ENCODE measurements at places on chromosomes 1 and 21.

DNA sequence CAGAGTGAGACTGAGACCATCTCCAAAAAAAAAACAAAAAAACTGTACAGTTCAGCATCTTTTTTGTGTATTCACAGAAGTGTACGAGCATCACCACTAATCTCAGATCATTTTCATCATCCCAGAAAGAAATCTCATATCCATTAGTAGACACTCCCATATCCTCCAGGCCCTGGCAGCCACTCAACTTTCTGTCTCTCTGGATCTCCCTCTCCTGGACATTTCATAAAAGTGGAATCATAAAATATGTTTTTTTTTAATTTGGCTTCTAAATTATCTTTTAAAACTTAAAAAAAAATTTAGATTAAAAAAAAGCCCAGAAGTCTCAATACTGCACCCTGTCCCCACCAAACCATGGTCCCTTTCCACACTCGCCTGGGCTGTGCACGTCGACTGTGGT lies 22.1 kb downstream of the RIPPLY3 start:
- no peak for DNase-seq

DNA sequence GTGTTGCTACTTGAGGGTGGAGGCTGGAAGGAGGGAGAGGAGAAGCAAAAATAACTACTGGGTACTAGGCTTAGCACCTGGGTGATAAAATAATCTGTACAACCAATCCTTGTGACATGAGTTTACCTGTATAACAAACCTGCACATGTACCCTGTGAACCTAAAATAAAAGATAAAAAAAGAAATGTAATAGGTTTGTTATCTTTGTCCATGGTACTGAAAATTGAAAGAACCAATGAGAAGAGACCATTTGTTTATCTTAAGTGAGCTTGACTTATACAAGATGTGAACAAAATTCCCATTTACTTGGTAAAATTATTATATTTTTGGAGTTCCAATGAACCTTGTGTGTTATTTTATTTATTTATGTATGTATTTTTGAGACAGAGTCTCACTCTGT lies 11.1 kb upstream of the USP25 start:
- DNase-seq, result no peak

- DNase-seq, result no peak
These were observed 25.2 kb upstream of the OR10J4 start for GRCh38 chr1:159406821-159407220.

DNA sequence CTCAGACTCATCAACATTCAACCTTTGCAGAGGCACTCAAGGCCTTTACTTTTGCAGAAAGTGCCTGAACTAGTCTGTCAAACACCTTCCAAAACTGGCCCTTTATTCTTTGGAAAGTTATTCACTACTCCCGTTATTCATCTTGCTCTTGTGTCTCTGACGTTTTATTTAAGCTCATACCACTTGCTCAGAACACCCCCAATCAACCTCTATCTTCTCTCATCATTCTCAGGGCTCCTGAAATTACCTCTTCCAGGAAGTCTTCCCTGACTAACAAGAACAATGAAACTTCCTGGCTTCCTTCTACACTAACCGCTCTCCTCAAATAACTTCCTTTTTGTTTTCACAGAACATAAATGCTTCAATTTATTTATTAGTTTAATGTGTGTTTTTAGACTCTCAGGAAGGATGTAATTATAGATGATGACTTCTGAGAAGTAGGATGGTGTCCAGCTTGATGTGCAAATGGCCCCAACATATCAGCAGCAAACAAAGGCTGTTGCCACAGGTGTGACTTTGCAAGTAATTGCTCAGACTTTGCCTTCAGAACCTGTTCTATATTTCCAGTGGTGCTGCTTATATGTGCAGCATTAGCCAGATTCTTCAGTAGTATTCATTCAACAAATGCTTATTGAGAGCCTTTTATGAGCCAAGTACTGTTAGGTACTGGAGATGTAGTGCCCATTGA lies 22.8 kb upstream of the BATF3 start:
- no peak for DNase-seq

GRCh38 chr21:44893278-44893556 lies 19.7 kb upstream of the PTTG1IP start:
- DNase-seq, result no peak

DNA sequence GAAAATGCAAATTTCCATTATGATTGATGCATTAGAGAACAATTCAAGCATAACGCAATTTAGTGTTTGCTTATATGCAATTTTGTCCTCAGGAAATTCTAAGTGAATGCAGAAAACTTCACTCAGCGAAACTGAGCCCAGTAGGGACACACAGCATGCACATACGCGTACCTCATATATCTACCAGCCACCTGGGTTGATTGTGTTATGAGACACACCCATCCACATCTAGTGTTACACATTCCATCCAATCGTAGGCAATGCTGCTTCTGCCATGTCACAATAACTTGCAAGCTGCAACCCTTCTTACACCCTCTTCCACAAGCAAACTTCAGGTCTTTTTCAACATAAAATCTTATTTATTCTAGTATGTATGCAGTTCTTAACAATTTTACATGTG lies 312.9 kb downstream of the HHAT start:
- DNase-seq, result no peak

GRCh38 chr21:24424776-24425175 lies 1182.5 kb downstream of the MRPL39 start:
- no peak for DNase-seq

- DNase-seq, result peak; percentile 58
These were observed 19.7 kb downstream of the CDK18 start for GRCh38 chr1:205523891-205524793.

DNA sequence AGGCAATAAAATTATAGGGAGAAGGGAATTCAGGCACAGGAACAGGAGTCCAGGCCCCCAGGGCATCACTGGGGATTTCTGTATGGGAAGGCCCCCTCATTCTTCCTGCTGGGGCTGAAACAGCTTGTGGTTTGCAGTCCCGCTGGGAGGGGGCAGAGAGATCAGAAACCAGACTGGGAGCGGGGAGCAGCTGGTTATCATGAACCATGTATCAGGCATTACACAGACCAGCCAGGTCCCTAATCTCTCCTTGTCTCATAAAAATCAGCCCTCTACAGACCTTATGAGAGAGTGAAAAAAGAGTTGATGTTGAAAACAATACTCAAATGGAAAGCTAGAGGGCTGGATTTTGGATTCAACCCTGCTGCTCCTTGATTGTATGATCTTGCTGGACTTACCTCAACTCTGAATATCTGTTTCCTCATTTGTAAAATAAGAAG lies 93.4 kb upstream of the F3 start:
- DNase-seq, result no peak

- no peak for DNase-seq
These were observed 5.9 kb downstream of the ATAD3C start for GRCh38 chr1:1455366-1455884.

DNA sequence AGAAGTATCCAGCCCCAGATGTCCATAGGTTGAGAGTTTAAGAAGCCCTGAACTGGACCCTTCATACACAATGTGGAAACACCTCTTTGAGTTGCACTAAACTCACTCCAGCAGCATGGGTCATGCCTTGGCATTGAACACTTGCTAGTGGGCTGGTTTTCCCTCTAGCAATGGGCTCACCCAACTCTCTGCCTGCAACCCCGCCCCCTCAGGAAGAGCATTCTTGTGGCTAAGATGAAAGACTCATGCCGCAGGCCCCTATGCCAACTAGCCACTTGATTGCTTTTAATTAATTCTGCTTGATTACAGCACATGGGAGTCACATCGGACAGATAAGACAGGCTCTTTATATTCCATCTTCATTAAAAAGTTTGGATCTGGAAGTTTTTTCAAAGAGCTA lies 136.5 kb upstream of the GJB5 start:
- no peak for DNase-seq

GRCh38 chr1:61602663-61603062 lies 122.3 kb downstream of the TM2D1 start:
- no peak for DNase-seq

DNA sequence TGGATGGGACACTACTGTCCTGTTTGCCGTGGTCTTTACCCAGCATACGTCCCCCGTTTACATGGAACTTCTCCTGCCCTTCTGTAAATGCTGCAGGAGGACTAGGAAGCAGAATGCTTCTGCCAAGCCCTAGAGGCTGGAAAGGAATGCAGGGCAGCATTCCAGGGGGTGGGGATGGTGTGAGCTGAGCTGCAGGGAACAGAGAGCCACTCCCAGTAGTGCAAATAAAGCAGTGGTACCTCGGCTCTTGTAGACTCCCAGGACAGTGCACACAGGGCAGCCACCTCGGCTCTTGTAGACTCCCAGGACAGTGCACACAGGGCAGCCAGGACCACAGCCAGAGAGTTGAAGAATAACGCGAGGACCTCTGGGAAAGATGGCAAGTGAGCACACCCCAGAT lies 35.4 kb downstream of the PTPRU start:
- no peak for DNase-seq

DNA sequence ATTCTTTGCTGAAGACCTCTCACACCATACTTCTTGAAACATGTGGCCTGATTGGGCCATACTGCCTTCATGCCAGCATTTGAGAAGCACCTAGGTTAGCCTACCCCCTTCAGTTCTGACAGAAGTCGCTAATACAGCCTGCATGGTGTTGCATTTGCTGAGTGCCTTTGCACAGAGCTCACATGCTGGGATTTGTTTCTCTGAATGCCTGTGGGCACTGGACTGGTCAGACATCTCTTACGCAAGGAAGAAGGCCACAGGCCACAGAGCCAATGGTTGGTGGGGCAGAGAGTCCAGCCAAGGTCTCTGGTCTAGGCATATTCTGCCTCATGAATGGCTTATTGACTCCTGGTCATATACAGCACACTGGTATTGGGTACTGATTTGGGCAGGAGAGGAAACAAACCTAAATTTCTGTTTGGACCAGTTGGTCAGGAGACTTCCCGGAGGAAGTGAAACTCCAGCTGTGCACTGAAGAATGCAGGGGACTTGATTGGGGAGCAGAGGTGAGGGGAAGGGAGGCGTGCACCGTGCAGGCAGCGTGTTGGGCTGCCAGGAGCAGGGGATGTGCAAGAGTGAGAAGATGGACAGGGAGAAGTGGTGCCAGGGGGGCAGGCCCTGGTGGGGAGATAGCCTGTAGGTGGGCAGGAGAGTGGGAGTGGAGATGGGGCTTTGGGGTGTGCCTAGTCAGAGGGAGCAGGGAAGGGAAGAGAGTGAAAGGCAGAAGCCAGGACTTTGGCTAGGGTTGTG lies 18.1 kb downstream of the URB2 start:
- no peak for DNase-seq

DNA sequence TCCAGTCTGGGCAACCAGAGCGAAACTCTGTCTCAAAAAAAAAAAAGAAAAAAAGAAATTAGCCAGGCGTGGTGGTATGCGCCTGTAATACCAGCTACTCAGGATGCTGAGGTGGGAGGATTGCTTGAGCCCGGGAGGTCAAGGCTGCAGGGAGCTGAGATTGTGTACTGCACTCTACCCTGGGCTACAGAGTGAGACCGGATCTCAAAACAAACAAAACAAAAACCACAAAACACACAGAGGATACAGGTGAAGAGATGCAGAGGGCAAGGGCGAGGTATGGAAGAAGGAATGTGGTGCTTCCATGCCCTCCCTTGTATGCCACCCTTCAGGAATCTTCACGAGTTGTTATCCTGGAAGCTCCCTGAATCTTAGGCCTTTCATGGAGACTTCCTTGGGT lies 68.5 kb downstream of the NDUFS5 start:
- DNase-seq, result no peak

DNA sequence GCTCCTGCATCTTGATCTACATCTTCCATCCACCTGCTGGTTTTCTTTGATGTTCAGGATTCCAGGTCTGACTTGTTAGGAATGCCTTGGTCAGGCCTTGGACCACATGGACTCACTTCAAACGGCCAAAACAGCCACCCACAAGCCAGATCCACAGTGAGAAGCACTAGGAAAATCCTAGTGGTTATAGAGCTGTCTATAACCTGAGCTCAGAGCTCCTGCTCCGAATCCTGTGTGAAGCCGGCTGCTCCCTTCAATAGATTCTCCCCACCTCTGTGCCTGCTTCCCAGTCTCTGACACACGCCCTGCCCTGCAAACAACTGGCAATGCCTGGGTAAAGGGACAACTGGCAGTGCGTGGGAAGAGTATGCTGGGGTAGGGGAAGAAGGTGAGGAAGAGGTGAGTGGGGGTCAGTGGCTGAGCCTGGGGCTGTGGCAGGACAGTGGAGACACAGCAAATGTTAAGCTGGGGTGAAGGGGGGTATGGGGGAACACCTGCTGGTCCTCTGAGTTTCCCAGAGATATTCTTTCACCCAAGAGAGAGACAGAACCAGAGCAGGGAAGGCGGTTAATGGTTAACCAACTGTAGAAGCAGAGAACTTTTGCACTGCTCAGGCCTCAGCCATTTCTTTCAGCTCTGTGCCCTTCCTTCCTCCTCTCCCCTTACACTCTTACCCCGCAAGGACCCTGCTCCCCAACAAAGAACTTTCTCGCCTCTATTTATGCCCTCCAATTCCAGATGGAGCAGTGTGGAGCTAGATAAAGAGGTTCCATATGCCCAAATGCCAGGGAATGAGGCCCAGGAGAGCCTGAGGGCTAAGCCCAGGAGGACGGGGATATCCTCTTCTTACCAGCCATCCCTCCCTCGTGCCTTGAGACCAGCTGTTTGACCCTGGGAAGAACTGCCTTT lies 4.5 kb downstream of the PLXNA2 start:
- DNase-seq, result no peak

GRCh38 chr1:221268295-221268694 lies 389.1 kb downstream of the HLX start:
- DNase-seq, result no peak

DNA sequence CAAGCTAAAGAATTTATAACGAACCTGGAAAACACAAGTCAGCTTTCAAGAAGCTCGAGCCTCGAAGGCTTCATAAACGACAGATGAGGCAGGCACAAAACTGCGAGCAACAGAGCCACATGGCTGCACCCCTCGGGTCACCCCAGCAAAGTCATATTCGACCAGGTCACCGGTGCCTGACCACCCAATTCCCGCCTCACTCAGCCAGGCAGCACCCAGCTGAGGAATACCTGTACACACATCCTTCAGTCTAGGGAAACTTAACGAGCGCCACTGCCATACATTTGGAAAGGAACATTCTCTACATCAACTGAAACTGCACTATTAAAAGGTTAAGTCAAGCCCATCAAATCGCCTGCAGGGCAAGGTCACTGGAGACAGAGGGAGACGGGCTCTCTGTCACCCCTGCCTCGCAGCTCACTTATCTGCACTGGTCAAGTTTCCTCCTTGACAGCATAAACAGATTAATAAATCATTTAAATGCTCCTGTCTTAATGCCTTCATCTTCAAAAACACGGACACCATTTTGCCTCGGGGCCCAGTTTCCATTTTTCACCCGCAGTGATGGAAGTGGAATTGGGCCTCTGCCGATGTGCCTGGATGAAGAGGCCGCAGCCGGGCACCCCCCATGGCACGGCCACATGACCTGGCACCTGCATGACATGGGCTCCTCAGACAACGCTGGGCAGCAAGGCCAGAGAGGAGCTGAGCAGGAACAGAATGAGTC lies 20.6 kb downstream of the NPHP4 start:
- DNase-seq, result no peak

- DNase-seq, result peak; percentile 52
These were observed 20.8 kb downstream of the PHLDA3 start for GRCh38 chr1:201447903-201448871.

All from activated T-cell treated with anti-CD3 and anti-CD28 coated beads for 24 hours (primary cell).